ENCODE measurements at places on chromosomes 12 and 14.

- DNase-seq = no peak
Measured at GRCh38 chr14:105358140-105358846, 40.0 kb upstream of the TEX22 start.

GRCh38 chr12:122333142-122334087 is 67.1 kb upstream of the VPS33A start:
- DNase-seq = no peak

GRCh38 chr12:12870465-12870864 is 20.9 kb upstream of the GPRC5A start:
- peak; percentile 66 for DNase-seq

GRCh38 chr12:75488553-75488952 is 8.0 kb downstream of the GLIPR1 start:
- peak; percentile 39 for DNase-seq

DNA sequence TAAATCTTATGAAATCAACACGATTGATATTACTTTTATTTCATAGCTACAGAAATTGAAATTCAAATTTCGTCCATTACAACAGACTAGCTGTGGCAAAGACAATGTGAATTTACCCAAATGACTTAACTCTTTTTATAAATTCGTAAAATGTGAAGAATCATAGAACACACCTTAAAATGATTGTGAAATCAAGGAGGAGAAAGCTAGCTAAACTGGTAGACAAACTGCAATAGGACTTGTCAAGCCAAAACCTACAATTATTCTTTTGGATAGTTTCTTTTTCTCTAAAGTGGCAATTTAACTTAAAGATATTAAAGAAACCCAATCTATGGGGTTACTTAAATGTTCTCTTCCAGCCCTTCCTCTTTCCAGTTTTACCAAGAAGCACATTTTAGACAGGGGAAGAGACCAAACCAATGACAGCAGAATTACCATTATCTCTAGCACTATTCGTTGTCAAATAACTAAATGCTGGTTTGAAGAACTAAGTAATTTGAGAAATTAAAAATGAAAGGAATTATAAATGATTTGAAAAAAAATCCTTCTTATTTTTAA is 807 bp upstream of the SLC16A7 start:
- no peak for DNase-seq

DNA sequence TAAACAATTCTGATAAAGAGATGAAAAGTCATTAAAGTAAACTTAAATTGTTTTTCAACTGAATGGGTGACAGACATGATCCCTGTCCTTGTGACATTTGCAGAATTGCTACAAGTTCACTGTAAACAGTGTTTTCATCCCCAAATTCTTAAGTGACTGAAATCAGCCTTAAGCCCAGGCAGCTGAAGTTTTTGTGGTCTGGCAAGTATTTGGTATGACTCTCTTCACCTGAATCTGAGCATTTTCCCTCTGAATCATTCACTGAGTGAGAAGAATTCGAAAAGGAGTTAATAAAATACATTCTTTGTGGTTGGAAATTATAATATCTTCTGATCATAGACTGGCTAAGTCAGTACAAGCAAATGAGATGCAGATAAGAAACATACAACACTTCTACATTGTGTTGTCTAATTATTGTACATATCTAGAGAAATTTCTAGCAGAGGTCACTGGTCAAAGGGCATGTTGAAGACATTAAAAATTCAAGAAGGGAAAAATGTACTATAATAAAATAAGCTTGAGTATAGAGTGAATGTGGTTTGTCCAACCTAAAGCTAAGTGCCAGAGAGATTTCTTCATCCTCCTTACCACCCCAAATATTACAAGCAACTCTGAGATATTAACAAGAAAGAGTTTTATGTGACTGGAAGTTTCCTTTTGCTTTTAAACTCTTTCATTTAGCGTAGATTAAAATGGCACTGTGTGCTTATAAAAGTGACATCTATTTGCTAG is 177.8 kb upstream of the DIO2 start:
- no peak for DNase-seq

GRCh38 chr12:12331244-12331771 is 18.7 kb downstream of the MANSC1 start:
- DNase-seq = no peak

DNA sequence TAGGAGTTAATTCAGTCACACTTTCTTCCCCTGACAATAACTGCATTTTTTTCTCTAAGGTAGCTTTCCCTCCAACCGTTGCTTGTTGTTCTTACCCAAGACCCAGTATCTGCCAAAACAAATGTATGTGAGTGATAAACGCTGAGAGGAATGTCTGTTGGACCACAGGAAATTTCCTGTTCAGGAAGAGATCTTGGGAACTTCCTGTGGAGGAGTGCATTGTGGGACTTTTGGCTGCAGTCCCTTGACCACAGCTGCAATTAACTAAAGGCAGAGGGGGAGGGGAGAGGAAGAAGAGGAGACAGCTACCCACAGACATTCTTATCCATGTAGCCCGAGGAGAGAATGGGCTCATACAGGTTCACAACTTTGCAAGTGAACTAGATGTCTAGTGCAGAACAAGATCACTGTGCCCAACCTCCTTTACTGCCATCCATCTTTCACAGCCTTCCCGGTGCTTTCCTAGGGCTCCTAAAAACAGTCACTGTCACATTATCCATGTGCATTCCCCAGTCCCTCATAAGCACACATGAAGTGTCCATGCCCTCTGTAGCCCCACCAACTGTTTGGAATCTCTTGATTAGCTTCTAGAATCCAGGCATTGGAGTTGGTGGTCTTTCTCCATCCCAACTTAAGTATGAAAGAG is 149.5 kb downstream of the ETV6 start:
- no peak for DNase-seq

GRCh38 chr12:34030591-34030990 is 8.3 kb downstream of the ALG10 start:
- no peak for DNase-seq

DNA sequence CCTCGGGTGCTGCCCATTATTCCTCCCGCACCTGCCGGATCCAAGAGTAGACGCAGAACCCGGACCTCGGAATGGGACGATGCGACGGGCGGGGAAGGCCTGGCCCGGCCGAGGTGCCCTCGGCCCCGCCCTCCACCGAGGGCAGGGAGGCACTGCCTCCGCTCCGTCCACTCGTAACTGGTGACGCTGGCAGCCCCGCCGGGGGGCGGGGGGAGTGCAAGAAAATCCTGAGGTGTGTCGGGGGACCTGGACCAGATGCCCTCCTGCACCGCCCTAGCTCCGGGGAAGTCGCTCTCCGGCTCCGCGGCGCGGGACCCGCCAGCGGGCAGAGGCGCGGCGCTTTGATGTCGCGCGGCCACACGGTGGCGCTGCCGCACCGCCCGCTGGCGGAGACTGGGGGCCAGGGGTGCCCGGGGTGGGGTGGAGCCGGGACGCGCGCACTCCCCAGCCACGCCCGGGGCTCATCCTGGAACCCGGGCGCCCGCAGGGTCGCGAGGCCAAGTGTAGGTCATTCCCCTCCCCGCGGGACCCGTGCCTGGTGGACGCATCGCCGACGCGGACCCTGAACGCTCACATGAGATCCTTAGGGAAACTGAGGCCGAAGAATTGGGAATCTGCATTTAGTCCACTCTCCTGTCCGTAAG is 202.8 kb downstream of the TTC8 start:
- DNase-seq = no peak

DNA sequence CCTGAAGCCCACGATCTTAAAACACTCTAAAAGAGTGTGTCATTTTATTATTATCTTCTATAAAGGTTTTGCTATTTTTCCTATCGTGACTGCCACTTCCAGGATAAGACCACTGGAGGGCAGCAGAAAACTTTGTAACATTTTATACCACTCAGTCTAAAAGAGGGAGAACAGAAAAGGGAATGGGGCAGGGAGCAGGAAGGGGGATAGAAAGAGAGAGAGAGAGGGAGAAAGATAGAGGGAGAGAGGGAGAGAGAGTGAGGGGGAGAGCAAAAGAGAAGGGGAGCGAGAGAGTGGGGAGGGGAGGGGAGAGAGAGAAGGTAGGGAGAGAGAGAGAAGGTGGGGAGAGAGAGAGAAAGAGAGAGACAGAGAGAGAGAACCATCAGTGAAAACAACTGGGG is 2.0 kb upstream of the ART4 start:
- peak; percentile 70 for DNase-seq

DNA sequence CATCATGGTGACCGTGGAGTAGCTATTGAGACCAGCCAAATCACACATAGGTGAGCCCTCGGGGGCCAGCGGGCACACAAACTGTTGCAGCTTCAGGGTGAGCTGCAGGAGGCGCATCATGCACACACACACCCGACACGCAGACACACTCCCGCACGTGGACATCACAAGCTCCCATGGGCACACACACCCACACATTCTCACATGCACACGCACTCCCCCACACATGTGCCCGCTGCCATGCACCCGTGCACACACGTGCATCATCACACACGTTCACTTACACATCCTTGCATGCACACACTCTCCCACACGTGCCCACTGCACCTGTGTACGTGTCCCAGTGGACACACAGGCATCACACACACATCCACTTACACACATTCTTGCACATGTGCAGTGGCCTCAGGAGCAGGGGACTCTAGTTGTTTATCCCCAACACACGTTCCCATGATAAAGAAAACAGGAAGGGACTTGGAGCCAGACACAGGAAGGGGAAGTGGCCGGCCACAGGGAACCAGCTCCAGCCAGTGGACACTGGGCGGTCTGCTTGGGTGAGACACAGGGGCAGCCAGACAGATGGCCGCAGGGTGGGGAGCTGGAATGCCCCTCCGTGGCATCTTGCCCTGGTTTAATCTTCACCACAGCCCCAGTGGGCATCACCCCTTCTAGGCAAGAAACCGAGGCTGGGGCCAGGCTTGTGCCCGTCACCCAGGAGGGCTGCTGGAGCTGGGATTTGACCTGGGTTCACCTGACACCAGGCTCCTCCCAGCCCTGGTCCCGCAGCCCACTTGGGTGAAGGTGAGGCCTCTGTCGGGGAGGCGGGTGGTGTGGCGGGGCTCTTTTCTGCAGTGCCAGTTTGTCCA is 49.7 kb downstream of the CYP46A1 start:
- no peak for DNase-seq

DNA sequence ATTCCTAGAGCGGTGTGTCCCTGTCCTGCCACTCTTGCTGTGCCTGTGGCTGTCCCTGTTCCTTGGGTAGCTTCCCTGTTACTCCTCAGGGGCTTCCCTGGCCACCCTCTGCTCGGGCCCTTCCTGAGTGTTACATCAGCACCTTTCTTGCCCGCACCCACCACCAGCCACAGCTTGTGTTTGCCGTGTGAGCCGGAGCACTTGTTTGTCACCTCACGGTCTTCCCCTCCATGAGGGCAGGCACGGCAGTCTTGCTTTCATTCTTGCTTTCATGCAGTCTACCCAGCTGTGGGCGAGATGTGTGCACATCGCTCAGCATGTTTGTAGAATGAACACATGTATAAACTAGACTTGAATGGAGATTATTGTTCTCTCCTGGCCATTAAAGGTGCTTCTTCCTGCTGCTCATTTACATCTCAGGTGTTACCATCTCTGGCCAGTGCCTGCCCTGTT is 42.0 kb downstream of the TRAF3 start:
- DNase-seq = no peak

GRCh38 chr12:66823857-66824570 is 145.1 kb upstream of the GRIP1 start:
- DNase-seq = no peak

DNA sequence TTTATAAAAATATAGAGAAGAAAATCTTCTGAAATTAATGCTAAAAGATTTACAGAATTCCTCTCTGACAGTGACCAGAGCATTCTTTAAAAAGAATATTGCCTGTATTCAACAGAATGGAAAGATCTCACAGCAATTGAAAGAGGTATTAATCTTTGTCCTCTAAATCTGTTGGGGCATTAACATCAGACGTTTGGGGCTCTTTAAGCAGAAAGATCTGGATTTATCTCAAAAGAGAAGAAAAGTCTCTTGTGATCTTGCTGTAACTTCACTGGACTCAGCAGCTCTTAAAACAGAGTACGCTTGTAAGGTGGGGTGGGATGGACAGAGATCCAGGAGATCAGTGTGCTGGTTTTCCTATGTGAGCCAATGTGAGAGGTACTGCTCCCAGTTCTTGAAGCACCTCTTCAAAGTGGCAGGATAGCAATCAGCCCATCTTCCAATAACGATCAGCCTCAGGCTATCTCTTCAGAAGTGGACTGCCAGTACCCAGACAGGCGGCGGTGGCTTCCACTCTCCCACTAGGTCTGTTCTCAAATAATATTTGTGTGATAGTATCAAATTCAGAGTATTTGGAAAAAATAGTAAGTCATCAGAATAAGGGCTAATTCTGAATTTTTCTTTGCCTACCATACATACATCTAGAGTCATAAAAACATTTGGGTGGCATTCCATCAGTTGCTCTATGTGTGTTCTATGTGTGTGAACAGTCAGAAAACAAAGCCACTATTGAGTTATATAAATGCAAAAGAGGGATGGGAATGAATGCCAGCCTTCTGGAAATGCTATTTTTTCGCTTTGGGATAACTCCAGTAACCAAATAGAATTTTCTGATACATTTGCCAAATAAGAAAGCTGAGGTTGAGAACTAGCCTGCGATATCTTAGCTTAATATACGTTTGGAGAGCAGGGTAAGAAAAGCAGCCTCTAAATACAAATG is 237.4 kb upstream of the RGS6 start:
- DNase-seq = no peak

GRCh38 chr14:67418401-67419191 is 6.6 kb upstream of the PLEK2 start:
- no peak for DNase-seq

- DNase-seq = no peak
Measured at GRCh38 chr14:53701108-53701875, 255.3 kb downstream of the BMP4 start.

DNA sequence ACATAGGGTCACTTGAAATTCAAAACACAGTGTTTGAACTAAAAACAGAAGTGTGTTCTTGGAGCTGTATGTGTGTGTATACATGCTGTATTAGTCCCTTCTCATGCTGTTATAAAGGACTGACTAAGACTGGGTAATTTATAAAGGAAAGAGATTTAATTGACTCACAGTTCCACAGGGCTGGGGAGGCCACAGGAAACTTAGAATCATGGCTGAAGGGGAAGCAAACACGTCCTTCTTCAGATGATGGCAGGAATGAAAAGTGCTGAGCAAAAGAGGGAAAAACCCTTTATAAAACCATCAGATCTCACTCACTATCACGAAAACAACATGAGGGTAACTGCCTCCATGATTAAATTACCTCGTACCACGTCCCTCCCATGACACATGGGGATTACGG is 224.1 kb downstream of the BCAT1 start:
- no peak for DNase-seq

DNA sequence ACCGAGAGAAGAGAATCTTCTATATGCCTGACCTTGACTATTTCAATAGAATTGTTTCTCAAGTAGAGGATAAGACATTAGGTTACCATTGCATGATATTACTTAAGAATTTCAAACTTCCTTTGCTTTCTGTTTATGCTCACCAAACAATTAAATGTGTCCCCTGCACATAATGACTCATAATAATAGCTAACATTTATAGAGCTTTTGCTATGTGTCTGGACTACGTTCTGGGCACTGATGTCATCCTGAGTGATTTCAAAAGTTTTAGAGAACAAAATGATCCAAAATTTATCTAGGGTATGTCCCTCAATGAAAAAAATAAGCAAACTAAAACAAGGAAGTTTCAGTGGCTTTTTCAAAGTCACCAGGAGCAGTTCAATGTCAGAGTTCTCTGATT is 38.8 kb downstream of the SLC15A5 start:
- no peak for DNase-seq

- DNase-seq = no peak
Measured at GRCh38 chr14:96055753-96056508, 16.8 kb downstream of the C14orf132 start.

GRCh38 chr12:88544991-88545980 is 35.0 kb downstream of the KITLG start:
- DNase-seq = no peak
